T-helper 1 cell (primary cell): ENCODE measurements at places on chromosomes 7 and 10.

- no peak for DNase-seq
Measured at GRCh38 chr7:15836041-15836440, 149.6 kb upstream of the MEOX2 start.

DNA sequence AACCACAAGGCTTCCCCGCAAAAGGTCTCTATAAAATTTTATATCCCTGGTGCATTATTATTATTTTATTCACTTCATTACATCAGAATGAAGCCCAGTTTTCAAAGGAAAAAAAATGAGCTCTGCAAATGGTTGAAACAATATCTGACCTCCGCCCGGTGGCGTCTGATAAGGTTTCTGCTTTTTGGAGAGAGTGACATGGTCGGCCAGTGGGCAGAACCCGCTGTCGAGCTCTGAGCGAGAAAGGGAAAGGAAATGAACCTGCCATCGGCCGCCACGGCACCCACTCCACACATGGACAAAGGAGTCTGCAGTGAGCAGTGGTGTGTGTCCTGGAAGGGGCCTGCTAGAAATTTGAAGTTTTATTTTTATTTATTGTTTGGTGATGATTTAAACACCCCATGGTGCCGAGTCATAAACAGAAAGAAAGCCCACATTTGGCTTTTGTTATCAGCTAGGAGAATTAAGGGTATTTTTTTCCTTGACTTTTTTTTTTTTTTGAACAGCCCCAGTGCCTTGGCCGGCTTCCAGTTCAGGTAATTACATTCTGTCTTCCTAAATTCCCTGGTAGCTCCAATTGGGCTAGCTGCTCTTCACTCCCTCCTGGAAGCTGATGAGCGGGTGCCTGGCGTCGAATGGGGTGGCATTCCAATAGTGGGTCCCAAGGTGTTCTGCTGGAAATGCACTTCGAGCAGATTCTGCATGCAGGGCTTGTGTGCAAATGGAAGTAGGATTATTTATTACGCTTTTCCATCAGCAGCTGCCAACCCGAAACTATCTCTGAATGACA, 149.4 kb upstream of the MKI67 start:
- DNase-seq = no peak

DNA sequence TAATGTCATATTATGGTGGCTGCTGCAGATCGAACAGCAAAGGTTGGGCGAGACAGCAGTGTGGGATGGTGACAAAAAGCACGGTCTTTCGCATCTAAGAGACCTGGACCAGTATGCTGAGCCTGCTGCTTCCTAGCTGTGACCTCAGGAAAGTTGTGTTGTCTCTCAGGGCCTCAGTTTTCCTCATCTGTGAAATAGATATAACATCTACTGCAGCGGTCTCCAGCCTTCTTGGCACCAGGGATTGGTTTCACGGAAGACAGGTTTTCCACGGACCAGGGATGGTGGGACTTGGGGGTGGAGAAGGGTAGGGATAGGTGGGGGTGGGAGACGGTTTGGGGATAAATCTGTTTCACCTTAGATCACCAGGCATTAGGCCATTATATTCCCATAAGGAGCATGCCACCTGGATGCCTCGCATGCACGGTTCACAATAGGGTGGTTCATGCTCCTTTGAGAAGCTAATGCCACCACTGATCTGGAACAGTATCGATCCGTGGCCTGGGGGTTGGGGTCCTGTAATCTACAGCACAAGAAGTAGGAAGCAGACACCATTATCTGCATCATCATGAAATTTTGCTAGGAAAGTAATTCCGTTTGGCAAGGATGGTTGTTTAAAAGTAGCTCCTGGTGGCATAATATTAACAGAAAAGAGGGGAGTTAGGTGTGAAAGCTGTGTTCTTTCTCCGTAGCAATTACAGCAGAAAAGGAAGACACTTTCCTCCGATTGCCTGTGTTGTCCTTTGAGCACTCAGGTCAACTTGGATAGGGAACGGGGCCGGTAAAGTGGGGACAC, 10.8 kb downstream of the KLF6 start:
- DNase-seq = no peak

- no peak for DNase-seq
Measured at GRCh38 chr7:35878351-35878750, 77.5 kb downstream of the SEPTIN7 start.

DNA sequence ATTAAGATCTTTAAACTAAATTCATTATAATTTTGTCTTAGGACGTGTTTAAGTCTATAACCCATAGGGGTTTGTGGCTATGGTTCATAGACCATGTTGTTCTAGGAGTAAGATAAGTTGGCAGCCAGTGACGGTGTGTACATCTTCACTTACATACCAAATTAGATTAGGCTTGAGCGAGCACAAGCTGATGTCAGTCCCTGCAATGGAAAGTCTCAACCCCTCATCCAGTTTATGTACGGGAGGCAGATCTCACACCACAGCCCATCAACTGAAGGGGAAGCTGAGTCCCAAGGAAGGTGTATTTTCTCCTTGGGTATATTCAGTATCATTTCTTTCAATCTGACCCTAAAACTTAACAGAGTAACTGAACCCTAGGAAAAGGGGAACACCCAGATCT, 5.1 kb upstream of the SMC3 start:
- DNase-seq = no peak

DNA sequence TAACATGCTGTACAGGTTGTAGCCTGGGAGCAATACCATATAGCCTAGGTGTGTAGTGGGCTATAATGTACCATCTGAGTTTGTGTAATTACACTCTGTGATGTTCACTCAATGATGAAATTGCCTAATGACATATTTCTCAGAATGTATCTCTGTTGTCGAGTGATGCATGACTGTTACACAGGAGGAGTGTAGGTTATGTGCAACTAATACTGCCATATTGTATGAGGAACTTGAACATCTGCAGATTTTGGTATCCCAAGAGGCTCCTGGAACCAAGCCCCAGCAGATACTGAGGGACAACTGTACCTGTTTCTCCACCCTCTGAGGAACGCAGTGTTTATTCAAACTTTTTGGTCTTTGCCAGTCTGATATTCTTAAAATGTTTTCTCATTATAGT, 38.6 kb downstream of the NACAD start:
- no peak for DNase-seq

GRCh38 chr10:110357252-110357780, 52.6 kb upstream of the SMNDC1 start:
- peak; percentile 81 for DNase-seq

DNA sequence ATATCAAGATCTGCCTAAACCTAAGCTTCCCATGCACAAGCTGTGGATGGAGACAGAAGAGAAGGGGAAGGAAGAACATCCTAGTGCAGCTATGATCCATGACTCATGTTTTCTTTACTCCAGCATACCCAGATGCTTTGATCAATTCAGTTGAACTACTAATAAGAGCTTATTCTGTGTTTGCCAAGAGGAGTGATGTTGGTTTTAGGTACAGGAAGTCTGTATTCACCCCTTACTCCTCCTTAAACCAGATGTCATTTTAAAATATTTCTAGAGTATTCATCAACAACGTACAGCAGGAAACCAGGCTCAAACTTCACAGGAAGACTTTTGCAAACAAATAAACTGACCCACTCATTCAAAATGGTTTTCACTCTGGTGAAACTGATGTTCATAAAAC, 29.2 kb downstream of the PANK1 start:
- no peak for DNase-seq

GRCh38 chr7:18538554-18539250, 43.2 kb downstream of the HDAC9 start:
- no peak for DNase-seq

GRCh38 chr10:106694696-106695095, 469.8 kb downstream of the SORCS1 start:
- DNase-seq = no peak

DNA sequence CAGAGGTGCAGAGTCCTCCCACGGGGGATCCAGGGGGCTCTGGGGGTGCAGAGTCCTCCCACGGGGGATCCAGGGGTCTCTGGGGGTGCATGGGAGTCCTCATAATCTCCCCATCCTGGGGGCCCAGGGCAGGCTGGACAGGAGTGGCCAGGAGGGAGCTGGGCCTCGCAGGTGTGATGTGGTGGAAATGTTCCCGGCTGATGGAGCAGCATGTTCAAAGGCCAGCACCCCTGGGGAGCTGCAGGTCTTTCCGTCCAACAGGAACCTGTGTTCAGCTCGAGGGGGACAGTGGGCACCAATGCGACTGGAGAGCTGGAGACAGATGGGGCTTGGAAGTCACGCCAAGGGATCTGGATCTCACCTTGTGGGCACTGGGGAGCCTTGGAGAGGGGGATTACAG, 38.5 kb upstream of the PSMG3 start:
- DNase-seq = no peak

DNA sequence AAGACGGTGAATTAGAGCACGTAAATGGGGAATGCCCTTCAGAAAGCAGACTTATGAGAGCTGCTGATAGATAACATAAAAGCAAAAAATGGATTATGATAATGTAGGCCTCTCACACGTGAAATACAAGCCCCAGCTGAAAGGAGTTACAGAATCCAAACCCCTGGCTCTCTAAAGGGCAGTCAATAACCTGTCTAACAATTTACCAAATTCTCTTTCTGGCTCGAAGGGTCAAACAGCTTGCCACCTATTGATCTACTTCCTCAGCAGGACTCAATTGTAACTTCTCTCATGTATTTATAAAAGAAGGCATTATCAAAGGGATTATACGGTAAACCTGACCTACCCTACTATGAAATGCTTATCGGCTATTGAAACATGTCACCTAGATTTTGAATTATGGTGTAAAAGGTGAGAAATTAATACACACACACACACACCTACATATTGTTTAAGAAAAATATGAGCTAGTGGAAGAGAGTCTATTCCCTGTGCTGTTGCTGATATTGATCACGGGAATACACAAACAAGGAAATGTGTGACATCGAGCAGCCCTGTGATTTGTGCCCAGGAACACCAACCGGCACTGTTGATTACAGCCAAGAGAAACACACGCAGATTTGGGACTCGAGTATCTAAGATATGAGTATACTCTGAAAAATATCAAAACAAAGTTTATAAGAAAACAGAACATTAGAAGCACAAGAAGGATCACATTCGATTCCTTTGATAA, 135.6 kb upstream of the NEBL start:
- DNase-seq = no peak

- no peak for DNase-seq
Measured at GRCh38 chr10:132045324-132045723, 20.4 kb upstream of the JAKMIP3 start.

DNA sequence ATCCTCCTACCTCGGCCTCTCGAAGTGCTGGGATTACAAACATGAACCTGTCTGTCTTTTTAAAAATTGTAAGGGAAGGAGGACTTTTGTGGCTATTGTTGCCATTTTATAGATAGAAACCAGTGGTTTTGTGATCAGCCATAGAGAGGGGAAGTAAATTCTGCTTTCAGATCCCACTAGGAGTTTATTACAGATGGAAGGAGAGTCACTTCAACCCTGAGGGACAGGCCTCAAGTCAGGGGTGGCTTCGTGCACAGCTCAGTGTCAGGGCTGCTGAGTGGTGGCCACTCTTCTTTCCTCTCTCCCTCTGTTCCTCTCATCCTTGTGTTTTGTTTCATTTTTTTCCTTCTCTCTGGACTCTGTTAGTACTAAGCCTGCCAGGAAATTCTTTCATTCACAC, 60.8 kb downstream of the OGDH start:
- DNase-seq = no peak

GRCh38 chr7:41472427-41473125, 230.3 kb downstream of the INHBA start:
- DNase-seq = no peak

- no peak for DNase-seq
Measured at GRCh38 chr7:29574659-29575058, 11.0 kb downstream of the PRR15 start.

DNA sequence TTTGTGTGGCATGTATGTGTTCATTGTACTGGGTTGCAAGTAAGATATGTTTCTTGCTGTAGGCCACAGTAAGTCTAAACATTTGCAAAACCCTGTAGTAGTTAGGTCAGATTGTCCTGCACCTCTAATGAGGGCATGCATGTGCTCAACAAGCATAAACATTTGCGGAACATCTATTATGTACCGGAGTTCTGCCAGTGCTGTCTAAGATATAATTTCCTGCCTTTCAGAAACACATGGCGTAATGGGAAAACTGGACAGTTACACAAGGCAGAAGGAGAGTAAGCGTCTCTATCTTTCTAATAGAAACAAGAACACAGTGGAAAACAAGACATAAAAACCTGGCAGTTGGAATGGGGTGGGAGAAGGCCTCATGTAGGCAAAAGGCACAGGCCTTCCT, 2.8 kb downstream of the ABCB8 start:
- no peak for DNase-seq

DNA sequence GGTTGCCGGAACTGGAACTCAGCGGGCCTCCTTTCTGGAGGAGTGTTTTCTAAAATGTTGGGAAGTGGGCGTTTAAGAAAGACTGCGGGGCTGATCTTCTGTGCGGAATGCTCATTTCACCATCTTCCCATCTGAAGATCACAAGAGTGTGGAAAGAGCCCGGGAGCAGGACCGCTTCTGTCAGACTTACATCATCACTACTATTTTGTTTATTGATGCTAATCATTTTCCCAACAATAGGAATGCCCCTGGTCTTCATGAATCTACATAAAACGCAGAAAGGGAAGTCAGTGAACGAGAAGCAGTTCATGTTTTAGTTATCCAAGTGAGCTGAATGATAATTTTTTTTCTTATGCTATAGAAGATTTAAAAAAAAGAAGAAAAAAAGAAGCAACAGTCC, 447.8 kb upstream of the MKI67 start:
- DNase-seq = no peak

GRCh38 chr10:3568983-3569382, 216.0 kb downstream of the KLF6 start:
- no peak for DNase-seq

DNA sequence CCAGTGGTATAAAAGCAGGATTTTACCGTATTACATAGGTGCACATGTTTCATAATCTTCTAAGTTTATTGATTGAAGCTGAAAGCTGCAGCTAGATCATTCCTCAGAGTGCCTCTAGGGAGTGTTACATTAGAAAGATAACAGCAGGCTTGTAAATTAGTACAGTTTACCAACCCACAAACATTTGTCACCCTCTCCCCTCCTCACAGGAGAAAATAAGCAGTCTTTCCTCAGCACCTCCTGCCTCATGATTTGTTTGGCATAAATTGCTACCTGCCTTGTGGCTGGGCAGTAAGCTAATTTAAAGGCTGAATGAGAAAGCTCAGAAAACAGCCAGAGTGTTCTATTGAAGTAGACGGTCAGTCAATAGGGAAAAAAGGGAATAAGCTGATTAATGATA, 74.2 kb downstream of the NXPH1 start:
- DNase-seq = no peak

DNA sequence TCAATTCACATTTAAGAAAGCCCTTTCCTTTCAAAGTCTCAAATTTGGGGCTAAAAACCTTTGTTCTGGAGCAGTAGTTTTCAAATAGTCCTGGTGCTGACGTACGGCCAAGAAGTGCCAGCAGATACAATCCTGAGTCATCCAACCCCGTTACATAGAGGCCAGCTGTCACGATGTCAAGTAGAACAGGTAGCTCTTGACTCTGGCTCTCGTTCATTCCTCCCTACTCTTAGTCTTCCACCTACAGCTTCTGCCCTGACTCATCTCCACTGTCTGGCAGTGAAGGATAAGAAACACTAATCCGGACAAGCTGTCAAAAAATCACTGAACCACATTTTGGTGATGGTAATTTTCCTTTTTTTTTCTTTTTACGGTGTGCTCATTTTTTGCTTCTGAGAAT, 132.4 kb upstream of the PTN start:
- DNase-seq = no peak
